CD4-positive, alpha-beta T cell treated with Interleukin-10 for 1 hour (primary cell): ENCODE measurements at places on chromosomes 16 and 17.

GRCh38 chr17:11170881-11171280, 70.1 kb upstream of the SHISA6 start:
- no peak for DNase-seq

GRCh38 chr17:80855948-80856862, 135.4 kb upstream of the CHMP6 start:
- DNase-seq, result peak; percentile 69

GRCh38 chr17:75152922-75153779, 1.2 kb downstream of the JPT1 start:
- peak; percentile 21 for DNase-seq

DNA sequence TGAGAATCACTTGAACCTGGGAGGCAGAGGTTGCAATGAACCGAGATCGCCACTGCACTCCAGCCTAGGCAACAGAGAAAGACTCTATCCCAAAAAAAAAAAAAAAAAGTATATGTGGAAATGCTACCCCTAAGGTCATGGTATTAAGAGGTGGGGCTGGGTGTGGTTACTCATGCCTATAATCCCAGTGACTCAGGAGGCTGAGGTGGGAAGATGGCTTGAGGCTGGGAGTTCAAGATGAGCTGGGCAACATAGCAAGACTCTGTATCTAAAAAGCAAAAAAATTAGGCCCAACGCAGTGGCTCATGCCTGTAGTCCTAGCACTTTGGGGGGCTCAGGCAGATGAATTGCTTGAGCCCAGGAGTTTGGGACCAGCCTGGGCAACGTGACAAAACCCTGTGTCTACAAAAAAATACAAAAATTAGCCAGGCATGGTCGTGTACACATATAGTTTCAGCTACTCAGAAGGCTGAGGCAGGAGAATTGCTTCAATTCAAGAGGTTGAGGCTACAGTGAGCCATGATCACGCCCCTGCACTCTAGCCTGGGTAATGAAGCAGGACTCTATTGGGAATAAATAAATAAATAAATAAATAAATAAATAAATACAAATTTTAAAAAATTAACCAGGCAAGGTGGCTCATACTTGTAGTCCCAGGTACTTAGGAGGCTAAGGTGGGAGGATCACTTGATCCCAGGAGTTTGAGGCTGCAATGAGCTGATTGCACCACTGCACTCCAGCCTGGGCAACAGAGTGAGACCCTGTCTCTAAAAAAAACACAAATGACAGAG, 32.3 kb upstream of the NUFIP2 start:
- DNase-seq, result no peak

- DNase-seq, result no peak
Observed at GRCh38 chr17:69176457-69176795, 34.7 kb upstream of the ABCA6 start.

GRCh38 chr17:19295473-19296135, 58.4 kb downstream of the EPN2 start:
- no peak for DNase-seq

DNA sequence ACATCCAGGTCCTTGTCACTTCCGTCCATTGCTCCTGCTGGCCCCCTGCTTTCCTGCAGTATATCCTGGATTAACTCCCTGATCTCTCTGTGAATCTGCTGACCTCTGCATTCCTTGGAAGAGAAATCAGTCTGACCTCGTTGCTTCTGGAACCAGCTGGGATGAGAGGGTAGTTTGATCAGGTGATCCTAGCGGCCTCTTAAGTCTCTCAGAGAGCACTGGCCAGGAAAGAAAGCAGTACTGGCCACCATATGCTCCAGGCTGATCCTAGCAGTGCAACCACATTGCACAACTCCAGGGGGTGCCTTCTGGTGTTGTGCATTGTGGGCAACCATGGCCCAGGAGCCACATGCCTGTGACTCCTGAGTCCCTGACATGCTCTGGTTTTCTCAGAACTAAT, 79.2 kb downstream of the ARHGAP23 start:
- DNase-seq, result no peak

DNA sequence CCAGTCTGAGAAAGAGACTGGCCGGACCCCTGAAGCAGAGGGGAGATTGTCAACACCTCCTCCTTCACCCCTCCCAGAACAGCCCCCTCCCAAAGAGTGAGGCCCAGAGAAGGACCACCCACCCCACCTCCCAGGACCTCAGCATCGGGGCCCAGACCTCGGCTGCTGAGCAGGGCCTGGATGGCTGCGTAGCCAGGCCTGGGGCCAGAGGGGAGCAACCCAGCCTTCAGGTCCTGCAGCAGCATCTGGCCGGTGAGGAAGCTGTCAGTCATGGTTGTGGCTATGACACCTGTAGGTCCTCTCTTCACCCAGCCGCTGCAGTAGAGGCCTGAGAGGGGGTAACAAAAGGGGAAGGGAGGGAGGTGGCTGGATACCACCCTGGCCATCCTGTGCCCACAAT, 3.2 kb upstream of the GRIN2C start:
- no peak for DNase-seq

DNA sequence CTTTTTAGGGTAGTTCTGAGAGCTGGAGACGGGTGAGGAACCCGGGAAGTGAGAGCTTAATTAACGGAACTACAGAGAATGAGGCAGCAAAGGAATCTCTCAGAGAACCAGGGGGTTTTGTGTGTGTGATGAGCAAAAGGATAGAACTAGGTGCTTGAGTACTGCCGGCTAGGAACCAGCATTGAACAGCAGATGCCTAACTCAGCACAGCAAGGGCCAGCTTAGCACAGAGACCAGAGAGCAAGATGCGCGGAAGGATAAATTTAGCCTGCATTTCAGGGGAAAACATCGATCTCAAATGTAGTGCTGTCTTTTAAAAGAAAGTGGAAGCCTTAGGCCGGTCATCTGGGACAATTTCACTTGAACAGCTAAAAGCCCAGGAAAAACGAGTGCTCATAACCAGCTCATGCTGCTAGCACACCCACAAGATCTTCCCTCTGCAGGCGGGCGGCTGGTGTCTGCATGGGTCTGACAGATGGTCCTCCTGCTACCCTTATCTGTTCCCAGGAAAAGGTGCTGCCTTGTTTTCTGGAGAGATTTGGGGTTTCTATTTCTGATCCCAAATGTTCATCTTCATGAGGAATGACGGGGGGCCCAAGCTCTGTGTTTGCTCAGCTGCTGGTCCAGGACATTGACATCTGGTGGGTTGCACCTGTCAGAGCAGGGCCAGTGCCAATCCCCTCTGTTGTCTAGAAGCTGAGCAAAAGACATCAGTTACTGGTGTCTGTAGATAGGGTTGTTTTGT, 103.9 kb downstream of the SOCS1 start:
- no peak for DNase-seq

GRCh38 chr17:76758570-76758969, 20.7 kb downstream of the MFSD11 start:
- DNase-seq, result no peak

- no peak for DNase-seq
Observed at GRCh38 chr17:41511116-41511515, 5.7 kb upstream of the KRT13 start.

DNA sequence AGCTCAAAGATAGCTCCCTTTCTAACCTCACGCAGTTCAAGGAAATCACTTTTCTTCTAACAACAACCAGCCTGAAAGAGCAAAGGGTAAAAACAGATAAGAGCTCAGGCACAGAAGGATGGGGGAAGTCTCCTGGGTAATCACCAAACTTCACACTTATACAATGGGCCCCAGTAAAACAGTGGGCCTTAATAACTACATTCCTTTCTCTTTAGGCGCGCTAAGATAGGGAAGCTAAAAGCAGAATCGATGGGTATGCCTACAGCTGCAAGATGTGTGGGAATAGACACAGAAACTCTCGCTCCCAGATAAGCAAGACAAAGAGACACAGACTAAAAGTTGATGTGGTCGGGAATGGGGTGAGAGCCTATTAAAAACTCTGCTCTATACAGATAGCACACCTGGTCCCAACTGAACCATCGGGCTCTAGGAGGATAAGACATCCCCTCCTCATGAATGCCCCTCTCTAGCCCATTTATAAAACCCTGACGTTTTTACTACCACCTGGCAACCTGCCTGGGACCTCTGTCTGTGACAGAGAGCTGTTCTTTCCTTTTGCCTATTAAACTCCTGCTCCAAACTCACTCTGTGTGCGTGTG, 826 bp downstream of the LYZL6 start:
- DNase-seq, result no peak

GRCh38 chr17:56292010-56292409, 138.7 kb downstream of the ANKFN1 start:
- DNase-seq, result no peak

GRCh38 chr16:48188449-48189102, 32.8 kb upstream of the ABCC12 start:
- peak; percentile 6 for DNase-seq

DNA sequence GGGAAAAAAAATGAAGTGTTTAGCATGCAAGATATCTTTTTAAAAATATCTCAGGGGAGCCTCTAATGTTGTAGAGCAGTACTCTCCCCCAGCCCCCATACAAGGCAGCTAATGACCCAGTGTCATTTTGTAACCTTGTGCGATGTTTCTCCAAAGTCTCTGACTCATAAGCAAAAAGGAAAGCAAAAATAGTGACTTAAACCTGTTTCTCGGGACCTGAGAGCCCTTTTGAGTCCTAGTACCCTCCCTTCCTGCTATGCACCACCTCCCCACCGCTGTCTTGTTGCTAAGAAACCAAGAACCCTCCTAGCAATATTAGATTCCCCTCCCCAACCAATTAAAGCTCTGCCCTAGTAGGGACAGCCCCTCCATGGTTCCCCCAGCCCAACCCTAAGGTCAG, 2.8 kb downstream of the MYCBPAP start:
- peak; percentile 71 for DNase-seq

DNA sequence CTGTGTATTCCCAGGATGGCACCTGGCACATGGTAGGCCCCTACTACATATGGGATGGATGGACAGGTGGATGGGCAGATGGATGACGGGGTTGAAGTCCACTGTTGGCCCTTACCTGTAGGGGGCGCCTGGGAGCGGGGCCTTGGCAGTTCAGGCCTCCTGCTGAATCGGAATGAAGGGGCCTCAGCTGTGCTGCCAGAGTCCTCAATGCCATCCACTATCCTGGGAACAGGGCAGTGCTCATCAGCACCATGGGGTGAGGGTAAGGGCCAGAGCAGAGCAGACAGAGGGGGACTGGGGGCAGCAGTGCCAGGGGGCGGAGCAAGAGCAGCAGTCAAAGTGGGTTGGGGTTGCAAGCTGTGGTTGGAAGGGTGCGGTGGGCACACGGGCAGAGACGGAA, 8.3 kb upstream of the RAB5C start:
- peak; percentile 33 for DNase-seq

DNA sequence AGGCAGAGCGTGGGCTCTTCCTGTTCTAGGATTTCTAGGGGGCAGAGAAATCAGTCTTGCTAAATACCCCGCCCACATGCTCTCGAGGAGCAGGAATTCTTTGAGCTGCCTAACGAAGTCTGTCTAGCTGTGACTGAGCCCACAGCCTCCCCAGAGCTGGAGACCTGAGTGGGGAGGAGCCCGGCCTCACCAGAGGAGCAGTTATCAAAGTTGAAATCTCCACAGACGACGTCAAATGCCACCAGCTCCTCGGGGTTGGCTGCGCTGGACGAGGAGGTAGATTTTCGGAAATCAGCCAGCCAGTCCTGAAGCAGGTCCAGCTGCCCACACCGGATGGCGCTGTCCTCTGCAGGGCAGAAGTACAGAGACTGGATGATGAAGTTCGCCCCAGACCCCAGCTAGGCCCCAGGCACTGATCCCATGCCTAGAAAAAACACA, 53.8 kb downstream of the PRMT7 start:
- DNase-seq, result no peak

- DNase-seq, result no peak
Observed at GRCh38 chr17:1322480-1322879, 43.0 kb downstream of the TRARG1 start.

GRCh38 chr16:14020141-14020540, 51.0 kb upstream of the MRTFB start:
- DNase-seq, result no peak

- DNase-seq, result no peak
Observed at GRCh38 chr17:38426441-38426840, 1.8 kb upstream of the ARHGAP23 start.

- DNase-seq, result no peak
Observed at GRCh38 chr17:81419319-81419885, 24.1 kb downstream of the BAHCC1 start.

DNA sequence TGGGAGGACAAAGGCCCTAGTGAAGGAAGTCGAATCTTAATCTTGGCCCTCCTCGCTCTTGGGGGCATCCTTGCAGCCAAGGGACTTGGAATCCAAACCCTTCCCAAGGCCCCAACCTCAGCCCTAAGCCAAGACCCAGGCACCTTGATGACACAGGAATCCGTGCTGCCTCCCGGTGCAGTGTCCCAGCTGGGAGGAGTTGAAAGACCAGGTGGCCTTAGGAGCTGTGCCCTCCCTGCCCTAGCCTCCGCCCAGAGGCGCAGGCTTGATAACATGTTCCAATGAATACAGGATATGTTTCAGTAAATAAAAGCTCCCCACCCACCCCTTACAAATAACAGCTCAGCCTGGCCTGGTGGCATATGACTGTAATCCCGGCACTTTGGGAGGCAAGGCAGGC, at the start of gene CHST5:
TSS of gene CHST5 (minus strand) at position 208 of the 400 bp plus-strand sequence. CDS start 5,724 bp downstream, outside the sequence.
- DNase-seq, result no peak

DNA sequence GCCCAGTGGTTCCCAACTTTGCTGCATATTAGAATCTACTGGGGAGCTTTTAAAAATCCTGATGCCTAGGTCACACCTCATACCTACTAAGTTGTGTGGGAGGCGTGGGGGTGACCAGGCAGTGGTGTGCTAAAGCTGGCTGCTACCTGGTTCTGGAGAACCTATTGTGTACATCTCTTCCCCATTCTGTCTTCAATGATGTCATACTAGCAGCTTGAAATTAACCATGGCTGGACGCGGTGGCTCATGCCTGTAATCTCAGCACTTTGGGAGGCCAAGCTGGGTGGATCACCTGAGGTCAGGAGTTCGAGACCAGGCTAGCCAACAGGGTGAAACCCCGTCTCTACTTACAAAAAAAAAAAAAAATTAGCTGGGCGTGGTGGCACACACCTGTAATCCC, 11.3 kb upstream of the NLK start:
- DNase-seq, result no peak

- DNase-seq, result no peak
Observed at GRCh38 chr17:76480632-76481031, 13.2 kb downstream of the AANAT start.

- DNase-seq, result no peak
Observed at GRCh38 chr16:14219983-14220382, 148.9 kb downstream of the MRTFB start.

- DNase-seq, result peak; percentile 61
Observed at GRCh38 chr16:56916571-56917403, 15.2 kb upstream of the HERPUD1 start.

DNA sequence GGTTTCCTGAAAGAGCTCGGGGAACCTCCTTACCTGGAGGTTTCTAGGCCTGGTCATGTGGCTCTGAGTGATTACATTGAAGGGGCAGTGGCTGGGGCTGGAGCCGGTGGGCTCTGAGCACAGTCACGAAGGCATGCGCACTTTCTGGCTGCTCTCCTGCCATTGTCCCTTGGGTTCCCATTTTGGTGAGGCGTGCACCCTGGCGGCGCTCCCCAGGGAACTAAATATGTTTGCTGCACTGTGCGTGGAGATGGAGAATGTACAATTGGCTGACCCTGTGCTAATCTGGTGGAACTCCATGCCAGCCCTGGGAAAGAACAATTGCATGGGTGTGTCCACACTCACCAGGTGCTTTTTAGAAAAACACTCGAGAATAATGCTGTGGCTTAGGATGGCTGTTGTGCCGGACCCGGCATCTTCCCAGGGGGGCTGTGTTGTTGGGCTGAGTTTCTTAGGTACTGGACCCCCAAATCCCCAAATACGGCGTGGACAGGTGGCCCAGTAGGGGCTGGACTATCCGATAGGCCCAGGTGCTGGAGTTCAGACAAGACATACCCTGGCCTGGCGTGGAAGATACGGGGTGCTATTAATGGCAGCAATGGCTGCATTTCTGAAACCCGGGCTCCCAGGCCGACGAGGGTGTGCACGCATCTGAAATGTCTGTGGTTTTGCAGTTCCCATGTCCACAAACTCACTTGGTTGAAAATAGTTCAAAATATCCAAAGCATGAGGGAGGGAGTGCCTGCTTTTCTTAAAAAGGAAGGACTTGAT, 230.5 kb downstream of the SEC14L1 start:
- DNase-seq, result no peak
